Putamen (tissue), 1 donor: ENCODE measurements at places on chromosomes 13 and 19.

DNA sequence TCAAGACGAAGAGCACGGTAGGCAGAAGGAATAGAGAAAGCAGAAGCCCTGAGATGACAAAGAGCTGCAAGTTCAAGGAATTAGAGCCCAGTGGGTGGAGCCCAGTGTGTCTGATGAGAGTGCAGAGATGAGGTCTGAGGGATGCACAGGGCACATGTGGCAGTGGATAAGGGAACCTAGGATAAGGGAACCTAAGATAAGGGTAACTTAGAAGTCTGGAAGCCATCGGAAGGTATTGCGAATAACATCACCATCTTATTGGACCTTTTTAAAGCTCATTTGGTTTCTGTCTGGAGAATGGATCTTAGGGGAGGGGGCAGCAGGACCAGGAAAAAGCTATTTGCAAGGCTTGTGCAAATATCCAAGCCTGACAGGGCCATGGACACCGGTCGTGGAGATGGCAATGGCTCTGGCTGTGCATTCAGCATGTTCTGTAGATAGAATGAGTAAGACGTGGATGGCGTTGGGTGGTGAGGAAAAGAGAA lies 1.3 kb downstream of the FPR3 start:
- no peak for DNase-seq

GRCh38 chr19:30224689-30225606 lies 147.2 kb upstream of the ZNF536 start:
- DNase-seq: peak; percentile 55

GRCh38 chr19:2719920-2720776 lies 1.0 kb downstream of the DIRAS1 start:
- no peak for DNase-seq

GRCh38 chr19:4018140-4018613 lies 10.6 kb downstream of the PIAS4 start:
- DNase-seq: no peak

DNA sequence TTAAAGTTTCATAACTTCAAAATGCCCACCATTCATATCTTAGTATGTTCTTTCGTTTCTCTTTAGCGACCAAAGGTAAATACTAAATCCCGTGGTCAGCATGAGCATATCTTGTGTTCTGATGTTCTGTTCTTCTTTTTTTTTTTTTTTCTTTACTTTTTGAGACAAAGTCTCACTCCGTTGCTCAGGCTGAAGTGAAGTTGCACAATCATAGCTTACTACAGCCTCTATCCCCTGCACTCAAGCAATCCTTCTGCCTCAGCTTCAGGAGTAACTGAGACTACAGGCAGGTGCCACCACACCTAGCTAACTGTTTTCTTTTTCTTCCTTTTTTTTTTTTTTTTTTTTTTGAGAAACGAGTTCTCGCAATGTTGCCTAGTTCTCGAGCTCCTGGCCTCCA lies 60.9 kb upstream of the ATP12A start:
- DNase-seq: no peak

GRCh38 chr19:52941941-52942385 lies 18.7 kb upstream of the ZNF888 start:
- no peak for DNase-seq

- DNase-seq: no peak
Measured at GRCh38 chr13:113448885-113449692, 4.2 kb downstream of the ADPRHL1 start.

DNA sequence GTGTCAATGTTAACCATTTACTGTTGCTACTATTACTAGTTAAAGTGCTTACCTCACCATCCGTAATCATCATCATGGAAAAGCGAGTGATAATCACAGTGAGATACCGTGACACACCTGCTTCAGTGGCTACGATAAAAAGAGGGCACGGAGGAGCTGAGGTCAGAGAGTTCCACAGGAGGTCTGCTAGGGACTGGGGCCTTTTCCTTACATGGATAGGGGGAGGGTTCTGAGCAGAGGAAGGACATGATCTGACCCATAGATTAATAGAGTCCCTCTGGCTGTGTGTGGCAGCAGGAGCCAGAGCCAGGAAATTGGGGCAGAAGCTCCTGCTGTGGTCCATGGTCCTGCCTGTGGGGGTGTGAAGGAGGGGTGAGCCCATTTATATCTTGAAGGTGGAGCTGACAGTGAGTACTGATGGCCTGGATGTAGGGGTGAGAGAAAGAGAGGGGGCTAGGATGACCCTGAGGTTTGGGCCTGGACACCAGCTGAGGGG lies 136.7 kb downstream of the SIPA1L3 start:
- no peak for DNase-seq

GRCh38 chr13:67946131-67946530 lies 716.0 kb upstream of the PCDH9 start:
- no peak for DNase-seq

GRCh38 chr13:100438059-100438788 lies 150.4 kb downstream of the GGACT start:
- no peak for DNase-seq

GRCh38 chr19:46622118-46622446 lies 2.8 kb downstream of the PTGIR start:
- no peak for DNase-seq

DNA sequence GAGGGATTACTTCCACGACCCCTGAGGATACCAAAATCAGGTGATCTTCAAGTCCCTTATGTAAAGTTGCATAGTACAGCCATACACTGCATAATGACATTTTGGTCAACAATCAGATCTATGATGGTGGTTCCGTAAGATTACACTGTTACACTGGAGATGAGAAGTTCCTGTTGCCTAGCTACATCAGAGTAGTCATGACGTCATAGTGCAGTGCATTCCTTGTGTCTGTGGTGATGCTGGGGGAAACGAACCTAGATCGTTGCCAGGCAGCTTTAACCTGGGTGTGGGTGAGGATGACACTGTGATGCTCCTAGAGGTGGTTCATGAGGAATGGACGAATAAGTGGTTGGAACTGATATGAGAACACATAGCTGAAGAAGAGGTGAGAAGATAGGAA lies 9.1 kb downstream of the ZNF610 start:
- DNase-seq: no peak

DNA sequence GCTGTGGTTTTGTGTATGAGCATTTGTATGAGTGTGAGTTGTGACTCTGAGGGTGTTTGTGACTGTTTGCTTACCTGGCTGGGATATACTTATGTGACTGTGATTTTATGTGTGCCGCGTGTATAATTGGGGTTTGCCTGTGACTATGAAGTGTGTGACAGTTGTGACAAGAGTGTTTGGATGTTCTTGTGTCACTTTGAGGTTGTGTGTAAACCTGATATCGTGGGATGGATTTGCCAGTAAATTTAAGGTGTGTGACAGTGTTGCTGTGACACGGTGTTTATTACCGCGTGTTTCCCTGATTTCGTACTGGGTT lies 442 bp downstream of the ZNF420 start:
- DNase-seq: no peak

GRCh38 chr13:101795025-101795424 lies 342.6 kb downstream of the ITGBL1 start:
- DNase-seq: no peak

- DNase-seq: no peak
Measured at GRCh38 chr19:28475525-28475924, 737.4 kb downstream of the UQCRFS1 start.

- DNase-seq: peak; percentile 82
Measured at GRCh38 chr19:5292822-5293611, 47.6 kb downstream of the PTPRS start.

DNA sequence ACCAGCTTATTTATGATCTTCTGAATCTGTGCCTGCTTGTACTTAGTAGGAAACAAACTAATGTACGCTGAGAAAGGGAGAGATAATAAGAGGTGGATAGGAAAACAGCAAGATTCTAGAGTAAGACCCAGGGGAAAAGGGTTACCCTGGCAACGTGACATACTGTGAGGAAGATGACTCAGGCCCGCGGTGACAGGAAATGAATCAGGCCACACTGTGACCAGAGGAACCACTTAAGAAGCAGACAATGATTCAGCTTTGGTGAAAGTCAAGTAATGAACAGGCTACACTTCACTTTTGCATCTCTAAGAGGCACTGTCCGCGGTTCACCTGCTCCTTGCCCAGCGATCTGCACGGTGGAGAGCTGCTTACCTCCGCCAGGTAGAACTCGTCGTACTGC lies 158.2 kb downstream of the NALCN start:
- DNase-seq: no peak

DNA sequence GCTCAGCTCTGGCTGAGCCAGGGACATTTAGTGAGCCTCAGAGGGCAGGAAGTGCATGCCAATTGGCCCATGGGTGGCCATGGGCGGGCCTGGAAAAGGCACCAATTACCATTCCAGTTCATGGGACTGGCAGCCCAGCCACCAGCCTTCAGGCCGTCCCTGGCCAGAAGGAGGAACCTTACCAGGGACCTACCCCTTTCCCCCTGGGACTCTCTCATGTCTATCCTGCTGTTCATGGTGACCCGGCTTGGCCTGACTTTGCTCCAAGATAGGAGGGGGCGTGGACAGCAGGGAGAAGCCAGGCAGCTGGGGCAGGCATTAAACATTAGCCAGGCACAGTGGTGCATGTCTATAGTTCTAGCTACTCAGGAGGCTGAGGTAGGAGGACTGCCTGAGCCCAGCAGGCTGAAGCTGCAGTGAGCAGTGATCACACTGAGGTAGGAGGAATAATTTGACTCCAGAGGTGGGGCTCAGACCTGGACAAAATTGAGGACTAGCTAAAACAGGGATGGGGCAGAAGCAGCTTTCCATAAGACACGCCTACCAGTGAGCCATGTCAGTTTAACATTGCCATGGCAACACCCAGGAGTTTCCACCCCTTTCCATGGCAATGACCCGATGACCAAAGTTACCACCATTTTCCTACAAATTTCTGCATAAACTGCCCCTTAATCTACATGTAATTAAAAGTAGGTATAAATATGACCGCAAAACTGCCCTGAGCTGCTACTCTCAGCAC lies 14.3 kb upstream of the ZNF426 start:
- no peak for DNase-seq

DNA sequence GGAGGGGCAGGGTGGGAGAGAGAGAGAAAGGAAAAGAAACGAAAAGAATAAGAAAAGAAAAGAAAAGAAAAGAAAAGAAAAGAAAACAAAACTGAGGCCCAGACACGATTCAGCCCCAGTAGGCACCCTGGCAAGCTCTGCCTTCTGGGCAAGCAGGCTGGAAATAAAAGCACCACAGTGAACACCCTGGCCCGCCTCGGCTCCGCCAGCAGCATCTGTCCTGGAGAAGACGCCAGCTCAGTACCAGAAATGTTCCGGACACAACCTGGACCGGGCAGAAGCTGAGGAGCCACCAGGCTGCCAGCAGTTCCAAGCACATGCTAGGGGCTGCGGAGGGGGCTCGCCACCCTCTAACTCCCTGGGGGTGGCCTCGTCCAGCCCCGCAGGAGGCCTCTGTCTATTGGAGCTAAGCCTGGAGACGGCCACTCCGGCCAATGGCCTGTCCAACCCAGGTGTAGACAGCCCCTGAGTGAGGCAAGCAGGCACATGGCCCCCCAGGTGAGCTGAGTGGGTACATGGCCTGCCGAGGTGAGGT lies 11.4 kb upstream of the CPAMD8 start:
- DNase-seq: no peak

DNA sequence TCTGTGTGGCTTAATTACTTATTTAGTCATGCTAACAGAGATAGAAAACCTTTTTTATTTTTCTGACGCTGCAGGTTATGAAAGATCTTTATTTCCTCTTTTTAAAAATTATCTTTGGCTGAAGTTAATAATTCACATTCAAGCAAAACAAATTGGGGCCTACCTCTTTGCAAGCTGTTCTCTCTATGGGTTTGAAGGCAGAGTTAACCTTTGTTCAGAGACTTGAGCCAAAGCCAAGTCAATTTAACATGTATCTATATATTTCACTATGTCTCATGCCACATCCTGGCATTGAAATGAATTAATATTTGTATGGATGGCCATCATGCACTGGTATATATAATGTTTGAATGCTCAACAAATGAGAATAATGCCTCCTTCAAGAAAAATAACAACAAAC lies 677.3 kb upstream of the GPC6 start:
- DNase-seq: no peak

DNA sequence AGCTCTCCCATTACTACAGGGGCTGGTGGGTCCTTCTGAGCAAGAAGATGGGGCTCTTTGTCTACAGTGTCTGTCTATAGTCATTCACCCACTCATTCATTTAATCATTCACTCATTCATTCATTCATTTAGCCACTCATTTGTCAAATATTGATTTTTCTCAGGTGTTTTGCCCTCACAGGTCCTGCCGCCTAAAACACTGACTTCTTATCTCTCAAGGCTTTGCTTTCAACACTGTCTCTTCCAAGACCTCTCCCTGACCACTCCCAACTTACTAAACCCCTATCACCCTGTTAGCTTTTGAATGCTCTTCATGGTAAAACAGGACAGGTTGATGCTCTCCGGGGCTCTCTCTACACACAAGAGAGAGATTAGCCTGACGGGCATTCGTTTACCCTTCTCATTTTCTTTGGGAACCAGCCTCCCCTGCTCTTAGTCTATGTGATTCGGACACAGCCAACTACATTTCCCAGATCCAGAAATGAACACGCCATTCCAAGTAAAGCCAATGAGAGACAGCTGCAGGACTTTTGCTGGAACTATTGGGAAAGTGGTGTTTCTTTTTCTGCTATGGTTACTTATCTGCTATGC lies 22.7 kb downstream of the FAM187B start:
- no peak for DNase-seq

DNA sequence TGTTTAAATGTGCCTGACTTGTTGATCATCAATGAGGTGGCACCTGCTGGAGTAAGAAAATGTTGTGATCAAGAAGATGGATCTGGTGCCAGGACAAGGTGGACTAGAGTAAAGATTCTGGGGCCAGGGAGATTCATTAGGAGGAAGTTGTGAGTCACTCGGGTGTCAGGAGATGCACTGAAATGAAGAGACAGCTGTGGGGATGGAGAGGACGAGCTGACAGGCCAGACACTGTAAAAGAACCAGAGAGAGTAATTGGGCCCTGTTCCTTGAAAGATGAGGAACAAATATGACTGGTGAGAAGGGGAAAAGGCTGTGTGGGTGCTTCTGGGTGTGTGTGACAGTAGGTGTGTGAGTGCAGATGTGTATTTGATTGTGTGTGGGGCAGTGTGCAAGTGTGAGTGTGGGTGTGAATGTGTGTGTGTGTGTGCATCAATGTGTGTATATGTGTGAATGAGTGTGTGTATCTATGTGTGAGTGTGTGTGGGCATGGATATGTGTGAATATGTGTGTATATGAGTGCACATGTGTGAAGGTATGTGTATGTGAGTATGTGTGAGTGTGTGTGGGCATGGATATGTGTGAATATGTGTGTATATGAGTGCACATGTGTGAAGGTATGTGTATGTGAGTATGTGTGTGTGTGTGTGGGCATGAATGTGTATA lies 260.5 kb downstream of the RFC3 start:
- no peak for DNase-seq

DNA sequence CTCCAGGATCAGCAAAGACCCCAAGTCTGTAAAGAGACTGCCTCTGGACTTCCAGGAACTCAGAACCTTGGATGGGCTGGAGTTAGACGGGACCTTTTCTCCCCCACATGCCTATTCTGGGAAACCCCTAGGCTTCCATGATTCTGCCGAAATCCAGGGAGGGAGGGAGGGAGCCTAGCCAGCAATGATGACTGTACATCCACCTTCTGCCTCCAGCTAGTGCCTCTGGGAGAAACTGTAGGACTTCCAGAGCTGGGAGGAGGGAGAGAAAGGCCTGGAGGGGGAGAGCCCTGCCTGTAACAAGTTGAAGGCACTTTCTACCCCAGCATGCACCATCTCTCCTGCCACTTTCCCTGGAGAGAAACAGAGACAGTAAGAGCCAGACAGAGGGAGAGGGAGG lies 6.0 kb upstream of the HAS1 start:
- DNase-seq: no peak
